CD4-positive, alpha-beta T cell treated with Interleukin-15 for 4 hours (primary cell): ENCODE measurements at places on chromosomes 7 and 10.

DNA sequence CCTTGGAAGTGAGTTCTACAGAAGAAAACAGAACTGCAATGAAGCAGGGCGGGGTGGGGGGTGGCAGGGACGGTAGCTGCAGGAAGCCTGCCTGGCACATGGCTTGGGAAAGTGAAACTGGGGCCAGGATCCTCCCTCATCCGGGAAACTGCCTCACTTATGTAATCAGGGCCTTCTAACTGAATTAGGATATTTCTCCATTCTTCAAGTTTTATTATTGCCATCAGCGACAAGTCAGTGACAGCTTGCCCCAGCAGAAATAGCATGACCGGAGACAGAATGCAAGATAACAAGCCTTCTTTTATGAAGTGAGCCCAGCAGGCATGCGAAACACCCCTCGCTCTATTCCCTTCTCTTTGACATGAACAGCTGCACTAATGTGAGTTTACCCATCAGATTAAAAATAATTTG is 77.5 kb upstream of the CACUL1 start:
- DNase-seq = no peak

- DNase-seq = peak; percentile 47
Measured at GRCh38 chr10:29392376-29393021, 103.6 kb downstream of the LYZL1 start.

DNA sequence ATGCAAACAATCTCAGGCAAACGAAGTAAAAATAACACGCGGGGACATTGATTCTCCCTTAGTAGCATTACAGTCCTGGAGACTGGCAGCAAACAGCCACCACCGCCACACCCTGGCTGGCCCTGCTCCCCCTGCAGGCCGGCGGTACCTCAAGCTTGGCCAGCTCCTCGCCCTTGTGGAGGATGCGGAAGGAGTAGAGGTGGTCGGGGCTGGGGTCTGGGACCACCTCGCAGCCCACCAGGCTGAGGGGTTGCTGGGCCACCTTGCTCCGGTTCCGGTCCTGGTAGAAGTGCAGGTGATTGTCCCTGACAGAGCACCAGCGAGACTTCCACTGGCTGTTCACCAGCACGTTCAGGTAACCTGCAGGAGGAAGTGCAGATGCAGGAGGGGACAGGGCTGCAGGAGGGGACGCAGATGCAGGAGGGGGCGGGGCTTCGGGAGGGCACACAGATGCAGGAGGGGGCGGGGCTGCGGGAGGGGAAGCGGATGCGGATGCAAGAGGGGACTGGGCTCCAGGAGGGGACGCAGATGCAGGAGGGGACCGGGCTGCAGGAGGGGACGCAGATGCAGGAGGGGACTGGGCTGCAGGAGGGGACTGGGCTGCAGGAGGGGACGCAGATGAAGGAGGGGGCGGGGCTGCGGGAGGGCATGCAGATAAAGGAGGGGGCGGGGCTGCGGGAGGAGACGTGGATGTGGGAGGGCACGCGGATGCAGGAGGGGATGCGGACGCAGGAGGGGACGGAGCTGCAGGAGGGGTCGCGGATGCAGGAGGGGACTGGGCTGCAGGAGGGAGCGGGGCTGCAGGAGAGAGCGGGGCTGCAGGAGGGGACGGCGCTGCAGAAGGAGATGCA is 65.7 kb downstream of the VWA2 start:
- DNase-seq = peak; percentile 42

DNA sequence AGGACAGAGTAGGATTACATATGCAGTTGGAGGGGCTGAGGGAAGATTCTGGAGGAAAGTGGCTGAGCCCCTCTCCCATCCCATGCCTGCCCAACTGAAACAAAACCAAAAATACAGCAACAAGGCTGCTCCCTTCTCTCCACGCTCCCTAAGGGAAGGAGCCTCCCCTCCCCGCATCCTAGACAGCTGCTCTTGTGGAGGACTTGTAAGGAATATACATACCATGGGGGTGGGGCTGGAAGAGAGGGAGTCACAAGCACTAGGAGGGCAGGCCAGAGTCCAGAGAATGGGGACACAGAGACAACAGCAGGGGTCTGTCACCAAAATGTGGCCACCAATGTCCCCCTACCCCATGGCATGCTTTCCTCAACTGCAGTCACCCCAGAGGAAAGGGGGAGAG is 13.2 kb downstream of the LDB1 start:
- no peak for DNase-seq

- DNase-seq = no peak
Measured at GRCh38 chr10:3455385-3456334, 283.1 kb upstream of the PITRM1 start.

DNA sequence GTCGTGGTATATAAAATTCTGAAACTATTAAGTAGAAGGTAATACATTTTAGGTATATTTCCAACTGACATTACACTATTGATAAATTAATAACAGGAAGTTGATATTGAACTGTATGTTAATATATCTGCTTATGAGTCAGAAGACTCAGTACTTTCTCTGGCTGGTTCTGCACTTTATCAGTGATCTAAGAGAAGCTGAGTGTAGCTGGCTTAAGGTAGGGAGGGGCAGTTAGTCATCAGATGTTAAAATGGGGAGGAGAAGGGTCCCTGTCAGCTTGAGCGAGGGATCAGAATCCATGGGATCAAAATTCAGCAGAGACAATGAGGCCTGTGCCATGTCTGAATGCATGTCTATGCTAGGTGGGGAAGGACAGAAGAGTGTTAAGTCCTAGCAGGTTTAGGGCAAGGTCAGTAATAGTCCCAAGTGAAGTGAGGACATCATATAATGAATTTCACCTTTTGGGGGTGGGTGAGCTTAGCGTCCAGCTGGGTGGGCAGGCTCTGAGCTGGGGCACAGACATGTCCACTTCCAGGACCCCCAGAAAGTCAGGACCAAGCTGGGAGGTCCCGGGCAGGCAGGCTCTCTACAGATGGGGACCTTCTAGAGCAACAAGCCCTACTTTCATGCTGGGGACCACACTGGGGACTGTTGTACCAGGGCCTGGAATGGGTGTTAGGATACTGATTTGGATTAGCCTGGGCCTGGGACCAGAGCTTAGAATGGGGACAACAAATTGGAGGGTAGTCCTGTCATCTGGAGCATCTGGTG is 82.9 kb downstream of the WDFY4 start:
- DNase-seq = no peak

GRCh38 chr10:133339708-133340380 is 3.1 kb upstream of the CALY start:
- no peak for DNase-seq

DNA sequence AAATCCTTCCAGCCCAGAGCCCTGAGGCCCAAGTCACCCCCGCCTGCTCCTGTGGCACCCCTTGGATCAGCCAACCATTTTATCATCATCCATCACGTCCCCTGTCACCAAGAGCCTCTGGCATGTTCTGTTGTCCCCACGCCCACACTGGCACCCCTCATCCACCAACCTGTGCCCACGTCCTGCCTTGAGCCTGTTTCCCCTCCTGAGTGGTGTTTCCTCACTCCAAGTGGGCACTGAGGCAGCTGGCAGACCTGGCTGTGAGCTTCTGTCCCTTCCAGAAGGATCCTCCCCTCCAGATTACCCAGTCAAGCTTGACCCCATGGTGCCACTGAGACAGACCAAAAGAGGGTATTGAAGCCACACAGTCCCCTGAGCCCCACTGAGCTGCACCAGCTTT is 71.4 kb upstream of the ANTXRL start:
- DNase-seq = no peak

DNA sequence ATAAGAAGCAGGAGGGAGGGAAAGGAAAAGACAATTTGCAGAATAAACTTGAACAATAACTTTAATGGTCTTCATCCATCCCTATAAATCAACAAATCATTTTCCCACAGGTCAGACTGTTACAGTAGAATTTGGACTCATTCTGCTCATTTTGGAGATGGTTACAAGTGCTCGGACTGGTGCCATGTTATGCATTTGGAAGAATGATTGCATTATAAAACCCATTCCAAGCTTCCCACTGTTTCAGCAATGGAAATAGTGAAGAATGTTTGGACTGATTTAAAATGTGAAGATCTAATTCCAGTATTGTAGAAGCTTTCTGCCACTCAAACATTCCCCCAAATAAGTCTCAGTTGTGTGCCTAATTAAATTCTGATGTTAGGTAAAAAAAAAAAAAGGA is 99.7 kb upstream of the ZEB1 start:
- DNase-seq = no peak

GRCh38 chr10:8975535-8975934 is 921.0 kb downstream of the GATA3 start:
- DNase-seq = no peak

DNA sequence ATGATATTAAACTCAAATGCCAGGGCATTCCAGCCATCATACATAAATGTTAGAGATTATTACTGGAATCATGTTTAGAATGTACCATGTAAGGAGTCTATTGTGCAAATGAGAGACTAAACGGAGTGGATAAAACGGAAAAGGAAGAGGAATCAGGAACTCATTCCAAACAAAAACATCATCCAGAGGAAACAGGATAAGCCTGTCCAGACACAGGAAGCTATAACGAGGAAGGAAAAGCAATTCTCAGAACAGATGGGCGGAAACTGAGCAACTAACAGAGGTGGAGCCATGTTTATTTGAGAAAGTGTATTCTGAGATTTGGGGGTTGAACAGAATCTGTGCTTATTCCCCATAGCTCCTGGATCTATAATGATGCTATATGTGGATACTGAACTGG is 52.3 kb upstream of the TRIM24 start:
- no peak for DNase-seq

- DNase-seq = no peak
Measured at GRCh38 chr10:78389419-78389818, 355.8 kb downstream of the RPS24 start.
